ENCODE measurements at places on chromosomes 5 and 9. TPM values are rescaled to one million over a fixed set of nuclear protein-coding genes. Genes with fewer than 3 reads are reported as not detected.

DNA sequence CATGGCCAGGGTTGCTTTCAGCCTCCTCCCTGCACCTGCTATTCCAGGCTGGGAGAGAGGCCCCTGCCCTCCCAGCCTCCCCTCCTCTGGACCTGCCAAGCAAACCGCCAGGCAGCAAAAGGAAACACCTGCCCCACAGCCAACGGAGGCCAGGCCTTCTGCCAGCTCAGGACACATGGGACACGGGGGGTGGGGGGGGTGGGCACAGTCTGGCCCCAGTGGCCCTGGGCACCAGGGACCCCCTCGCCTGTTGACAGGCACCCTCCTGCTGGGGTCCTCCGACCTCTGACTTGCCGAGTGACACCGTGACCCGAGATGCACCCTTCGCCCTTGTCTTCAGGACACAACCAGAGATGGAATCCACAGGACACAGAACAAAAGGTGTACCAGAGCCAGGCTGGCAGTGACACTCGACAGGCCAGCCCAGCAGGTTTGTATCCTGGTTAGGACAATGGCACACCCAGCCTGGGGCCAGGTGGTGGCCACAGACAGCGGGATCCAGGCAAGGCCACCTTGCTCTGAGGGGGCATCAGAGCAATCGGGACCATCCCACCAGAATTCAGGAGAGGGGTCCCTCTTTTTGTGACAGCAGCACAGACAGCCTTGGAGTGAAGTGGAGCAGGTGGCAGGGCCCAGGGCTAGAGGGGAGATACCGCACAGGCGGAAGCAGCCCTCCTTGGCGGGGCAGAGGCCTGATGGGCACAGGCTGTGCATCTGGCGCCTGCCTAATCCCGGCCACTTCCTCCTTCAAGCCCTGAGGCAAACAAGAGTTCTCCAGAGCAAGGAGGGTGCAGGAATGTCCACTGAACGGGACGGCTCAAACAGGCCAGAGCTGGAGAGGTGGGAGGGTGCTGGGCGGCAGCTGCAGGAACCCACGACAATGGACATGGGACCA lies 1.3 kb upstream of the TMEM210 start:
- DNase-seq: no peak

- no peak for DNase-seq
Measured at GRCh38 chr5:34490506-34491250, 165.4 kb upstream of the RAI14 start.

DNA sequence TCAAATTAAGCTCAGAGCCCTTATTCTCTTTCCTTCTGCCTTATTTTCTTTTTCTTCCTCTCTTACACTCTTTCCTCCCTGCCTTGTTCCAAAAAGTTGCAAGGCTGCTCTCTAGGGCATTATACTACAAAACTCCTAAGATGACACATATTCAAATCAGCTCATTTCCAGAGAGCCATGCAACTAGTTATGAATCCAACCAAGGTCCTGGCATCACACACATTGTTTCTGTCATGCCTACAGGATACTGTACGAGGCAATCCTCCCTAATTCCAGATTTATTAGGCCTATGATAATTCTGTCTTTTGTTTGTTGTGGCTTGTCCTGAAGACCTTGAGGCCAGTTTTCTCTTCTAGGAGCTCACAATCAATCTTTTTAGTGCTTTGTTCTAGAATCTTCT lies 87.0 kb upstream of the TBCA start:
- peak; percentile 39 for DNase-seq

- no peak for DNase-seq
Measured at GRCh38 chr9:84471816-84472215, 131.3 kb upstream of the SLC28A3 start.

GRCh38 chr5:127615916-127616315 lies 33.0 kb upstream of the CTXN3 start:
- no peak for DNase-seq

DNA sequence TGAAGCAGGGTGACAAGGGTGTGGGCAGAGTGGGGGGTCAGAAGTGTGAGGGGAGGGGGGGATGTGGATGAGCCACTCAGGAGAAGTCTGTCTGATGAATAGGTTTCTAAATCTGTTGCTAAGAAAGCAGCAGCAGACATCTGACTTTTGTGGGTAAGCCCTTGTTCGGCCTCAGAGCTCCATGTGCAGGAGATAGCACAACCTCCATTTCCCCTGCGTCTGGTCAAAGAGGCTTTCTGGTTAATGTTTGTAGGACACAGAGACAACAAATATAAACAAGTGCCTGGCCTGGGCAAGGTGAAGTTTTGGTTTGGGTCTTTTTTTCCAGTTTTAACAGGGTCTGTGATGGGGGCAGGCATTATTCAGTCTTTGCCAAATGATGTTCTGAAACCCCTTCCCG lies 57.0 kb upstream of the GNE start:
- no peak for DNase-seq

DNA sequence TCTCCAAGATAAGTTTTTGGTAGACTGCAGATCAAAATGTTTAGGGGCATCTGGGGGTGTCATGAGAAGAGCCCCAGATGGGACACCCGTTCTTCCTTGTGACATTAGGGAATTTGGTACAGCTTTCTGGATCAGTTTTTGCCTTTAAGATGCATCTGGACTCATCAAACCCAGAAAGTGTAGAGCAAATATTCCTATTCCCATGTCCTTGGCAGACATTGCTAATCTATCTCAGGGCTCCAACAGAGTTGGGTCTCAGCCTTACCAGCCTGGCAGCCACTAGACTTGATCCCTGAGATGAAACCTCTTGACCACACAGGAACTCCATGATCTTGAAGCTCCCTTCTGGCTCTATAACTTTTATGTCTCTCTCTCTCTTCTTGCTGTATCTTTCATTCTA lies 35.6 kb downstream of the ERGIC1 start:
- no peak for DNase-seq

GRCh38 chr9:134455934-134456755 lies 129.9 kb downstream of the RXRA start:
- peak; percentile 71 for DNase-seq

DNA sequence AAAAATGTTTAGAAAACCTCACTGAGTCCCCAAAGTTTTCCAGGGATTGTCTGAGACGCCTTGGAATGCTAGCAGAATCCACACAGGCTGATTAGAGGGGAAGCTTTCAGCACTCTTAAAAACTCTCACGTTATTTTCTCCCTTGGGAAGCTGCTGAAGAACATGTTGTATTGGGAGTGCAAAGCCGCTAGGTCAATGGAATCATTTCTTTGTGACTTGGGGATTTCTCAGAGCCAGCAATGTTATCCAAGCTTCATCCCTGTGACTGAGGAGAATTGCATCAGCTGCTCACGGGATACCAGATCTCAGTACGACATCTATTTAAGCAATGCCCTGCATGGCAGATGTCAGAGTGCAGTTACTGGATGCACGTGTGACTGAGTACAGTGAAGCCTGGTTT lies 426.4 kb upstream of the MPDZ start:
- peak; percentile 14 for DNase-seq

DNA sequence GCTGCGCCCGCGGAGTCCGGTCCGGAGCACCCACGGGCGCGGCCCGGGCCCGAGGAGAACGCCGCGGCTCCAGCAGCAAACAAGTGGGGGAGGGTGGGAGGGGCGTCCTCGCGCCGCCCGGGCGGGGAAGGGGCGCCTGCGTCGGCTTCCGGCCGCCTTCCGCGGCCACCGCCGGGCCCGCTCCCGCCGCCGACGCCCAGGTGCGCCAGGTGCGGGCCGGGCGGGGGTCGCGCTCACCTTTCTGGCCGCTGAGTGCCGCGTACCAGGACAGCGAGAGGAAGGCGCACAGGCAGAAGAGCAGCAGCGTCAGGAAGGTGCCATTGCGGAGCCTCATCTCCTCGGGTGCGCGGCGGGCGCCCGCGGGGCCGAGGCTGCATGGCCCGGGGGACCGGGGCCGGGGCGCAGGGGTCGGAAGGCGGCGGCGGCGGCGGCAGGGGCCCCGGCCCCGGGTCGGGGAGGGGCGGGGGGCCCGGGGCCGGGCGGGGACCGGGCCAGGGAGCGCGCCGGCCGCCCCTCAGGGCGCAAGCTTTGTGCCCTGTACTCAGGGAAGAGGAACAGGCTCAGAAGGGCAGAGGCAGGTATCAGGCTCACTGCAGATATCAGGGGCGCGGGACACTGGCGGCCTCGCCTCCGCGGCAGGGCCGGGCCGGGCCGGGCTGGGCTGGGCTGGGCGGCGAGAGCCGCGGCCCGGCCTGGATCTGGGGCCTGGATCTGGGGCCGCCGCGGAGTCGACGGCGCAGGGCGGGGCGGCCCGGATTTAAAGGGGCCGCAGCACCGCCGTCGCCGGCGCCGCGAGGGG lies at the start of gene MGAT4B:
Gene MGAT4B, minus strand, starts transcription at position 617 of the 799 bp plus-strand sequence. Its CDS starts 283 bp downstream, at position 334.
- peak; percentile 79 for DNase-seq

DNA sequence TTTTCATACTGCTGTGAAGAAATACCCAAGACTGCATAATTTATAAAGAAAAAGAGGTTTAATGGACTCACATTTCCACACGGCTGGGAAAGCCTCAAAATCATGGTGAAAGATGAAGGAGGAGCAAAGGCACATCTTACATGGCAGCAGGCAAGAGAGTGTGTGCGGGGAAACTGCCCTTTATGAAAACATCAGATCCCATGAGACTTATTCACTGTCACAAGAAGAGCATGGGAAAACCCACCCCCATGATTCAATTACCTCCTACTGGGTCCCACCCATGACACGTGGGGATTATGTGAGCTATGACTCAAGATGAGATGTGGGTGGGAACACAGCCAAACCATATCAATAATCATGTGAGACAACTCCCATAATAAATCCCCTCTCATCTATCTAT lies 8.7 kb downstream of the TTC39B start:
- no peak for DNase-seq

GRCh38 chr9:18056993-18057369 lies 417.0 kb upstream of the ADAMTSL1 start:
- no peak for DNase-seq

DNA sequence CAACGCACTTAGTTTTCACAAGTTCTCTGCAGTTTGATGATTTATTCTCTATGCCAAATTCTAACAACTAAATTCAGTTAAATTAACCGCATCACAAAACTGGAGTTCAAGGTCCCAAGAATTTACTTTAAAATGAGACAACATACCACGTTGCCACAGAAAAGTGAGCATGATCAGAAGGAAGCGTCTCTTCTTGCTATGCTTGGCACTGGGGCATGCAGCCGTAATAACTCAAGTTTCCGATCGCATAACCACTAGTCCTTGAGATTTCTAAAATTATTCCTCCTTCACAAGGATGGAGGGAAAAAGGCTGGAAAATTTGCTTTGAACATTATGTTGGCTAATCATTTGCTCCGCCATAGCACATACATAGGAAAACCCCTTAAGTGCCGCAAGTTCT lies 13.9 kb downstream of the NFIB start:
- peak; percentile 35 for DNase-seq

- DNase-seq: no peak
Measured at GRCh38 chr5:15254607-15255006, 245.4 kb upstream of the FBXL7 start.

GRCh38 chr9:92714787-92715487 lies 45.0 kb upstream of the IPPK start:
- no peak for DNase-seq

DNA sequence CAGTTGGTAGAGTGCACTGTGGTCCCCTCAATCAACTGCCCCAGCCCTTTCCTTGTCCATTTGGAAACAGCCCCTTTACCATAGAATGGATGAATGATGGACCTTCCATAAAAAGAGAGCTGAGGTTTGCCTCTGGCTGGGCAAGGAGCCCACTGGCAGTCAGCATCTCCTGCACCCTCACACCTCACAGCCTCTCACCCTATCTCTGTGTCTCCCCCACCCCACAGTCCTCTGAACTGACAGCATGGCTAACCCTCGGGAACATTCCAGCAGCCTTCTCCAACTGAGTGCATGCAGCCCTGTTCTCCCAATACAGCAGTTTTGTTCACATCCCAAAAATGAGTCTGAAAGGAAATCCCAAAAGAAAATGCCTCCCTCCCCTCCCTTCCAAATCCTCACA lies 51.7 kb downstream of the RETREG1 start:
- no peak for DNase-seq

GRCh38 chr5:178788381-178789085 lies 58.1 kb upstream of the ZNF354A start:
- no peak for DNase-seq

DNA sequence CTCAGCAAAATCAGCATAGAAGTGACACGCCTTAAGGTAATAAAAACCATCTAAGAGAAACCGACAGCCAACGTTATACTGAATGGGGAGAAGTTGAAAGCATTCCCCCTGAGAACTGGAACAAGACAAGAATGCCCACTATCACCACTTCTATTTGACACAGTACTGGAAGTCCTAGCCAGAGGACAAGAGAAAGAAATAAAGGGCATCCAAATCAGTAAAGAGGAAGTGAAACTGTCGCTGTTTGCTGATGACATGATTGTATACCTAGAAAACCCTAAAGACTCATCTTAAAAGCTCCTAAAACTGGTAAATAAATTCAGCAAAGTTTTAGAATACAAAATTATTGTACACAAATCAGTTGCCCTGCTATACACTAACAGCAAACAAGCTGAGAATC lies 393.3 kb downstream of the KIF4B start:
- no peak for DNase-seq

DNA sequence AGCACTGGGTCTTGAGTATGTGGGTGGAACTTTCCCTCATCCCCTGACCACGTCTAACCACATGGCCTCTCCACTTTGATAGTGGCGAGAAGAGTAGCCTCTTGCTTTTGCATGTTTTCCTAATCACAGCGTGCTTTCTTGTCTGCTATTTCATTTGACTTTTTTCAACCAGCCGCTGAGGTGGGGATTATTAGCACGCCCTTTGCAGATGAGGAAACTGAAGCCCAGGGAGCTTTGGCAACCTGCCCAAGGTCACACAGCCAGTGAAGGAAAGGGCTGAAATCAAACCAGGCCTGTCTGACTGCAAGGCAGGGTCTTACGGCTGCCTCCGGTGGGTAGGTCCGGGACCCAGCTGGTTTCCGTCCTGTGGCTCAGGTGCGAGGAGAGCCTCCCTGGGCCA lies 106.5 kb upstream of the MSX2 start:
- DNase-seq: no peak

Gene EPB41L4B
- 13.4 TPM for total RNA-seq

Gene CDX1
- total RNA-seq: 0.32 TPM

Gene BASP1
- 19.9 TPM for total RNA-seq

Gene SLC6A3
- not detected for total RNA-seq

Gene GABRA6
- total RNA-seq: not detected

Gene TMC1
- total RNA-seq: 0.31 TPM

Gene SPINK1
- total RNA-seq: not detected

Gene ARID3C
- total RNA-seq: not detected

All from adrenal gland (tissue), 19 donors.